Activated naive CD8-positive, alpha-beta T cell treated with anti-CD3 and anti-CD28 coated beads for 36 hours (primary cell): ENCODE measurements at places on chromosomes 3 and 15.

DNA sequence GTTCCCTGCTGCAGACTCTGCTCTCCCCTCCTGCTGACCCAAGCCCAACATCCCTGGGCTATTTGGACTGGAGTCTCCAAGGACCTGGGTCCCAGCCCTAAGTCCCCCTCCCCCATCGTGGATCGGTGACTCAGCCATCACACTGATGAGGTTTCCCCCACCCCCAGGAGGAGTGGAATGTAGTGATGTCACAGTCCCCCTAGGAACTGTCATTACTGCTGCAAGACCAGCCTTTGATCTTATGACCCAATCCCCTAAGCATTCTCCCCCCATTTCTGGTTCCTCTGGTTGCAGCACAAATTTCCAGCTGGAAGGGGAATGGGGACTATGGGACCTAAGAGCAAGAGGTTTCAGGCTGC is 63.4 kb upstream of the CSPG4 start:
- H3K4me1 ChIP-seq = peaks cover 11% of the 10 kb centered on the region
- no peak overlapping the region for H3K27ac ChIP-seq
- H3K4me3 ChIP-seq = no peak overlapping the region
- H3K36me3 ChIP-seq = no peaks in the 10 kb centered on the region
- no peak for DNase-seq

GRCh38 chr15:73926219-73927002 is at the start of gene LOXL1:
Gene LOXL1 (plus strand): TSS chr15:73926462. CDS start chr15:73926784, 322 bp downstream.
- DNase-seq = no peak
- peak within 1 kb of the TSS; percentile 48 for H3K4me3 ChIP-seq
- H3K36me3 ChIP-seq = no peaks in the 10 kb centered on the region
- H3K27ac ChIP-seq = no peak within 1 kb of the TSS
- H3K27me3 ChIP-seq = no peaks in the 10 kb centered on the region

DNA sequence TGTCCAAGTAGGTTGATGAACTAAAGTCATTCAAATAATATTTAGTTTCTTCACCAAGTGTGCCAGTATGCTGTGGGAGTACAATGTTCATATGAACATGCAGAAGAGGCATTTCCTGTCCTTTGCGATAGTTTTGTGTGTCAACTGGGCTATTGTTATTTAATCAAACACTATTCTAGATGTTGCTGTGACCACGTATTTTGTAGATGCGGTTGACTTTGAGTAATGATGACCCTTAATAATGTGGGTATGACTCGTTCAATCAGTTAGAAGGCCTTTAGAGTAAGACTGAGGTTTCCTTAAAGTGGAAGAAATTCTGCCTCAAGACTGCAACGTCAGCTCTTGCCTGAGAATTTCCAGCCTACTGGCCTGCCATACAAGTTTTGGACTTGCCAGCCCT is 470.7 kb upstream of the CBLB start:
- peaks cover 46% of the 10 kb centered on the region for H3K4me1 ChIP-seq
- no peak for DNase-seq
- no peak overlapping the region for H3K4me3 ChIP-seq
- H3K36me3 ChIP-seq = peaks cover 14% of the 10 kb centered on the region

GRCh38 chr3:44902628-44903027 is 28.2 kb downstream of the TGM4 start:
- no peak for DNase-seq
- H3K27ac ChIP-seq = no peak overlapping the region
- H3K4me3 ChIP-seq = no peak overlapping the region
- H3K36me3 ChIP-seq = no peaks in the 10 kb centered on the region
- H3K27me3 ChIP-seq = peaks cover 15% of the 10 kb centered on the region

- DNase-seq = peak; percentile 71
- no peak overlapping the region for H3K27ac ChIP-seq
- no peaks in the 10 kb centered on the region for H3K27me3 ChIP-seq
- H3K36me3 ChIP-seq = no peaks in the 10 kb centered on the region
- peaks cover 3% of the 10 kb centered on the region for H3K4me1 ChIP-seq
Observed at GRCh38 chr3:14508966-14509795, 31.0 kb downstream of the GRIP2 start.

DNA sequence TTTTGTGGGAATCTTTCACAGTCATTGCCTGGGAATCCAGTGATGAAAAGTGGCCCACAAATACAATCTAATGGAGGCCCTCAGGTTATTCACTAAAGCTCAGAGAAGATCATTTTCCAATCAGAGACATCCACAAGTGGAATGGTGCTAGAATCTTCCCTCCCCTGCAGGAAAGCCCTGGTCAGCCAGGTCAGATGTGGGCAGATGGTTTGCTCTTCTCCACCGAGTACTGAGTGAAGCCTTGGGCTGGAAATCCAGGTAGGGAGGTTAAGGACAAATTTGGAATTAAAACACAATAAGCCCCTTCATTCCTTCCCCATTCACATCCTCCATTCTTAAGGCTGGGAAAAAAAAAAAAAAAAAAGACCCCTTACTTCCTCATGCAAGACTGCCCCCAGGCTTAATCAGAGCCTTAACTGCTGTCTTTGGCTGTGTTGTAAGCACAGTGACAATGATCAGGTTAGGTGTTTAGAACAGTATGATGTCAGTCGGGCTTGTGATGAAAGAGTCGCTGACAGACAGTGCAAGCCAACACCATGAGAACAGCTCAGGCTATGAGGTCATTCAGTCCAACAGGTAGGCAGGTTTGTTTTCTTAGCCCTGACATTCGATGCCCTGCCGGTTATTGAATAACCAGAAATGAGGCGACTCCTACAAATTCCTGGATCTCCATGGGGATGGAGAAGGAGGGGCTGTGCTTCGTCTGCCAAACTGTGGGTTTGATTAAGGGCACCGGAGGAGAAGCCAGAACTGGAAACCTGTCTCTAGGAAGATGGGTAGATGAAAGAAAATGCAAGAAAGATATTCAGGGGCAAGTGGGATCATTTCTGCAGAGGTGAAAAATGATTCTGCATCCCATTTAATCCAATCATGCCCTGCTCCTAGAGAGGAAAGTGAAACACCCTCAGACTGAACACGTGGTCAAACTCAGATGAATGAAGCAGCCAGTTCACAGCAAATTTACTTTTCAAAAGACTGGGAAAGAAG is 23.5 kb upstream of the HES1 start:
- DNase-seq = no peak
- no peak overlapping the region for H3K27ac ChIP-seq
- peaks cover 12% of the 10 kb centered on the region for H3K27me3 ChIP-seq
- no peaks in the 10 kb centered on the region for H3K36me3 ChIP-seq
- no peak overlapping the region for H3K4me3 ChIP-seq

- peaks cover 17% of the 10 kb centered on the region for H3K4me1 ChIP-seq
- no peak for DNase-seq
- H3K36me3 ChIP-seq = peaks cover 2% of the 10 kb centered on the region
- H3K27ac ChIP-seq = no peak overlapping the region
- H3K4me3 ChIP-seq = peak overlapping the region; percentile 69
- H3K27me3 ChIP-seq = peaks cover 72% of the 10 kb centered on the region
Observed at GRCh38 chr3:39809995-39810595, 686 bp downstream of the MYRIP start.

DNA sequence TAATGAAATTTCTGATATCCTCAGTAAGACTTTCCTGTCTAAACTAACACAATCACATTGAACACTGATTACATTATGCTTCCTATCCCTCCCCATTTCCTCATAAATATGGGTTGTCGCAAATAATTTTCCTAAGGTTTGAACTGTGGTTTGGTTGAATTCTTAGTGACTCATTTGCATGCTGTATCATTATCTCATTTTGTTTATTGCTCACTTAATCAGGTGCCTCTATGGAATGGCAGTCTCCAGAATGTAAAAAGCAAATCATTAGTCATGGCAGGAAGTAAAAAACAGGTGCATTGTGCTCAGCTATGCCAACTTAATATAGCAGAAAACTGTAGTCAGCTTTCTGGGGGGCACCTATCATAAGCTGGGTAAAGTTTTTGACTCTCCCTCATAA is 216.0 kb upstream of the ZBTB20 start:
- peaks cover 6% of the 10 kb centered on the region for H3K4me1 ChIP-seq
- no peaks in the 10 kb centered on the region for H3K27me3 ChIP-seq
- DNase-seq = no peak
- H3K27ac ChIP-seq = no peak overlapping the region
- no peaks in the 10 kb centered on the region for H3K36me3 ChIP-seq
- no peak overlapping the region for H3K4me3 ChIP-seq

- H3K27me3 ChIP-seq = no peaks in the 10 kb centered on the region
- H3K27ac ChIP-seq = peak overlapping the region; percentile 57
- H3K36me3 ChIP-seq = peaks cover 11% of the 10 kb centered on the region
- H3K4me3 ChIP-seq = no peak overlapping the region
- H3K4me1 ChIP-seq = peaks cover 68% of the 10 kb centered on the region
Observed at GRCh38 chr3:56928379-56929068, 126.8 kb upstream of the ARHGEF3 start.

GRCh38 chr15:58357529-58358476 is 74.0 kb upstream of the LIPC start:
- DNase-seq = peak; percentile 64
- H3K36me3 ChIP-seq = no peaks in the 10 kb centered on the region
- peak overlapping the region; percentile 96 for H3K27ac ChIP-seq
- peak overlapping the region; percentile 67 for H3K4me3 ChIP-seq

DNA sequence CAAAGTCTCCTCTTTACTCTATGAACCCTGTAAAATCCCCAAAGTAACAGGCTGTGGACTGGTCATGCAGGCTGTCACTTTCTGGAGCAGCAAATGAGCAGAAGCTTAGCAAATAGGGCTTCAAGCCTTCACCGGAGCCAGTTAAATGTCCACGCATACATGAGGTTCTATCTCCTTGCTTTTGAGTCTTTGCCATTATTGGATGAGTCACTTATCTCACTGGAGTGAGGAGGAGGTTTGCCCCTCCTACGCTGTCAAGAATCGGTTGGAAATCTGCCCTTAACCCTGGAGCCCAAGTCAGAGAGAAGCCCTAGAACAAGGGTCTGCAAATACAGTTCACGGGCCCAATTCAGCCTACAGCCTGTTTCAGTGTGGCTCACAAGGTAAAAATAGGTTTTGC is 126.1 kb upstream of the CTNNB1 start:
- no peak overlapping the region for H3K27ac ChIP-seq
- no peaks in the 10 kb centered on the region for H3K4me1 ChIP-seq
- no peaks in the 10 kb centered on the region for H3K36me3 ChIP-seq
- DNase-seq = no peak
- H3K4me3 ChIP-seq = no peak overlapping the region
- no peaks in the 10 kb centered on the region for H3K27me3 ChIP-seq

DNA sequence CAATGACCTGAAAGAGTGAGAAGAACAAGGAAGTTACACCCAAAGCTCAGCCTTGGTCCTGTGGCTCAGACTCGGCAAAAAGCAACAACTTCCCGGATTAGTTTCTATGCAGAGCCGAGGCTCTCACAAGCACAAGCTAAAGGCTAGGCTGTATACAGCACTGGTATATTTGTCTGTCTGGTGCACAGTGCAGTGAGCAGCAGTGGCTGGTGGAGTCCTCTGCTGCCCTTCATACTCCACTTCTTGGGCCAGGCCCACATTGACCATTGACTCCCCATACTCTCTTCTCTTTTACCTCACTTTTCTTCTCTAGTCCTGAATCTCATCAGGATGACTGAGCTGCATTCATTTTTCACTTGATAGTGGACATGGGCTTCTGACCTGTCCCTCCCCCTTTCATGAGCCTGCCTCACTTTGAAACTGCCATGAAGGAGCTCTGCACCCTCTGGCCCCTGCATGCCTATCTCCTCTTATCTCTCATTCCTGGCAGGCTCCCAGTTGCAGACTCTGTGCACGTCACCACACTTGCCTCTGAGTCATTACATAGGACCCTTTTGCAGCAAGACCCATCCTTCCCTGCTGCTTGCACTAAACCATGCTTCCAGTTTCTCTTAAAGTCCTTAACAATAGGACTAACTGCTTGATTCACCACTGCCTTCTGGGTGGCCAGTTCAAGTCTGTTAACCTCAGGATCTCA is 379.3 kb downstream of the NTRK3 start:
- H3K36me3 ChIP-seq = no peaks in the 10 kb centered on the region
- no peak overlapping the region for H3K4me3 ChIP-seq
- H3K27ac ChIP-seq = no peak overlapping the region
- no peaks in the 10 kb centered on the region for H3K4me1 ChIP-seq
- H3K27me3 ChIP-seq = peaks cover 9% of the 10 kb centered on the region
- DNase-seq = no peak

GRCh38 chr15:48017747-48018146 is 103.0 kb upstream of the SLC24A5 start:
- H3K4me1 ChIP-seq = no peaks in the 10 kb centered on the region
- H3K4me3 ChIP-seq = no peak overlapping the region
- H3K27ac ChIP-seq = no peak overlapping the region
- peaks cover 5% of the 10 kb centered on the region for H3K27me3 ChIP-seq
- no peaks in the 10 kb centered on the region for H3K36me3 ChIP-seq

- no peak for DNase-seq
- H3K36me3 ChIP-seq = peaks cover 9% of the 10 kb centered on the region
- no peaks in the 10 kb centered on the region for H3K27me3 ChIP-seq
- peaks cover 42% of the 10 kb centered on the region for H3K4me1 ChIP-seq
- H3K4me3 ChIP-seq = no peak overlapping the region
Observed at GRCh38 chr3:18681818-18682345, 256.7 kb upstream of the SATB1 start.

- no peaks in the 10 kb centered on the region for H3K4me1 ChIP-seq
- no peak overlapping the region for H3K4me3 ChIP-seq
- DNase-seq = no peak
- H3K27me3 ChIP-seq = peaks cover 36% of the 10 kb centered on the region
- no peaks in the 10 kb centered on the region for H3K36me3 ChIP-seq
Observed at GRCh38 chr3:193236599-193236998, 4.4 kb upstream of the PLAAT1 start.

DNA sequence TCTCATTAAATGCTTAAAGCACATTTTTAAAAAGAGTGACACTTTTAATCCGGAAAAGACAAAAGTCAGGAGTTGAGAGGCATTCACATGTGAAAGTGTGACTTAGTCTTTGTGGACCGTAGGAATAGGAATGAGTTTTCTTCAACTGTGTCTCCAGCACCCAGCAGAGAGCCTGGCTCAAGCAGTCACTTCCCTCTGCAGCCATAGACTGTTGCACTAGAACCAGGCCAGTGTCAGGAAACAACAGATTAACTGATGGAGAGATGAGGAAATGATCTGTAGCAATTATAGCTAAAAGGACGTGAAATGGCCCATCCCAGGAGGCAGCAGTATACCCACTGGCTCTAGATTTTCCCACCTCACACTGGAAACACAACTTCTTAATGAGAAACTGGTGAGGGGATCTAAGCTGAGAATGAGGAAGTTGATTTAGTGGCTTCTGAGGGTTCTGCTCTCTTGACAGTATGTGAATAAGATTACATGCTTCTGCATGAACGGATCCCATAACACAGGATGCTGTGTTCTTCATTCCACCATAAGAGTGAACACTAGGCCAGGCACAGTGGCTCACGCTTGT is 19.8 kb downstream of the CFAP92 start:
- DNase-seq = no peak
- H3K27ac ChIP-seq = no peak overlapping the region
- peaks cover 4% of the 10 kb centered on the region for H3K4me1 ChIP-seq
- H3K4me3 ChIP-seq = no peak overlapping the region
- H3K36me3 ChIP-seq = no peaks in the 10 kb centered on the region

- no peak overlapping the region for H3K27ac ChIP-seq
- no peaks in the 10 kb centered on the region for H3K36me3 ChIP-seq
- H3K27me3 ChIP-seq = peaks cover 16% of the 10 kb centered on the region
- no peak overlapping the region for H3K4me3 ChIP-seq
Observed at GRCh38 chr15:96273317-96274086, 57.0 kb upstream of the NR2F2 start.
